DMS153 (cell line): ENCODE measurements at places on chromosomes 4 and X.

- DNase-seq, result no peak
These were observed 34.6 kb upstream of the SORBS2 start for GRCh38 chr4:185846505-185847150.

- DNase-seq, result no peak
These were observed 54.2 kb downstream of the EDNRA start for GRCh38 chr4:147535124-147535523.

- no peak for DNase-seq
These were observed 24.3 kb upstream of the IL2 start for GRCh38 chr4:122480655-122481487.

DNA sequence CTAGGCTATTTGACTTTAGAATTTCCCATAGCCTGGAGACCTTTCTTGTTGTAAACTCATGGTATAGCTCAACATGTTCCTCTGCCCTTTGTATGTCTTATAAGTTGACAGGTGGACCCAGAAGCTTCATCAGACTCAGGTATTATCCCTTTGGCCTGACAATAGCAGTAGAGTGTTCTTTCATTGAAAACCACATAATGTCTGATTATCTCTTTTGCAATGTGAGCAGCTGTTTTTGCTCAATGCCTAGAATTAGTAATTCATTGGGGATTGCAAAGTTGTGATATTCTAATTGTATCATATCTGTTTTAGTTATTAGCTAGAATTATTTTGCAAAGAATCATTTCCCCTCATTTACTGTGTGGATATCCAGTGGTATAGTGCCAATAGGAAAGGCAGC lies 27.5 kb downstream of the TBC1D19 start:
- no peak for DNase-seq

GRCh38 chr4:38688676-38689355 lies 24.8 kb downstream of the KLF3 start:
- DNase-seq, result no peak

DNA sequence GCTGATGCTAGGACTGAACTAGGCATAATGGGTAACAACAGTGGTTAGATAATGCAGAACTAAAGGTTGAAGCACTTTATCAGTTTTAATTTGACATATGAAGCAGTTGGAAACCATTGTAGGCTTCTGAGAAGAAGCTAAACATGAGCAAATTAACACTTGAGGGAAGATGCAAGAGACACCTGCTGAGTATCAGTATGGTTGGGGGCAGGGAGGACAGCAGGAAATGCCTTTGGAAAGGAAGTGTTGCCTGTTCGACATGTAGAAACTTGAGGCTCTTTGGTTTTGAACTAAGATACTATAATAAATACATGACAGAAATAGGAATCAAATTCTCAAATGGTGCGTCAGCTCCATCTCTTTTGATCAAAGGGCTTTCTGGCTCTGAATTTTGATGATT lies 115.6 kb downstream of the FHIP1A start:
- DNase-seq, result no peak

DNA sequence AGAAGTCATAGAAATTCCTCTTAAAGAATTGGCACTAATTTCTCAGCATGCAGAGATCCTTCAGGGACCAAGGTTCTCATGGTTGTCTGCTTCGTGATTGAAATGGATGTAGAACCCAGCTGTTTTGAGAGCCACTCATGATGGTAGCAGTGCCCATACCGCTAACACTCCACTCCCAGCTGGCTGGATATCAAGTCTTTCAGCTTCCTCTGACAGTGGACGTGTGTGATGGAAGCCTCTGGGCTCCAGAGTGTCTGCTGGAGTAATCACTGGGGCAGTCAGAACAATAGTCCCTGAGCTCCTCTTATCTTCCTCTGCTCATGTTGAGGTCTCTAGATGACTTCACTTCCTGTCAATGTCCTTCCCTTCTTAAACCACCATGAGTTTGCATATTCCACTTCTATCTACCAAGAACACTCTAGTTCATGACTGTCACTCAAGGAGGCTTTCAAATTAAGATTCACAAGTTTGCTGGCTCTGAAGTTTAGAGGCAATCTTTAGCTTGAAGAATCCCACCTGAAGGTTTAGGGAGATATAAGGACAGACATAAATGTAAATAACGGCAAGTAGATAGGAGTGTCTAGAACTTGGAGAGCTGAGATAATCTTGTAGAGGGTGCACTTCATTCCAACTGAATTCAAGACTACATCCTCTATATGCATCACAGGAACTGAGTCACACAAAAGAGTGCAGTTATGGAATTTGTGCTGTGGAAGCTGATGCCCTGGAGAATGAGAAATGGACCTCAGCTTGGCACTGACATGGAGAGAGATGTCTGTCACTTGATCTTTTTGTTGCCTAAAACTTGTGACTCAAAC lies 64.5 kb upstream of the WDR1 start:
- no peak for DNase-seq

GRCh38 chr4:5869966-5870619 lies 22.8 kb downstream of the CRMP1 start:
- no peak for DNase-seq

GRCh38 chr4:26912810-26913209 lies 52.2 kb downstream of the STIM2 start:
- no peak for DNase-seq

DNA sequence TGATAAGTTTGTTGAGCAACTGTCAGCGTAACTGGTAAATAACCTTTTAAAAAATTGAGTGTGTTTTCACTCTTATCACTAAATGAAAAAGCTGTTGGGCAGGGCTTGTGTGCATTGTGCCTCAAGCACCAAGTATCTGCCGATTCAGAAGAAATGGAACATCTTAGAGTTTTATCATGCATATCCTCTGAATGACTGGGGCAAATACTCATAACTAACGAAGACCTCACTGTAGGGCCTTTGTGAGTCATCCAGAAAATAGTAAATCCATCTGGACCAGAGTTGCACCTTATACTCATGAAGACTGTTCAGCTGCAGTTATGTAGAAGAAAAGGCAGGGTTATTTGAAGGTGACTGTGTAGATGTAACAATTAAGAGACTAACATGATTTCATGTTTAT lies 222.1 kb downstream of the CAMK2D start:
- DNase-seq, result no peak

GRCh38 chr4:33086331-33086925 lies 2366.3 kb downstream of the PCDH7 start:
- DNase-seq, result no peak

DNA sequence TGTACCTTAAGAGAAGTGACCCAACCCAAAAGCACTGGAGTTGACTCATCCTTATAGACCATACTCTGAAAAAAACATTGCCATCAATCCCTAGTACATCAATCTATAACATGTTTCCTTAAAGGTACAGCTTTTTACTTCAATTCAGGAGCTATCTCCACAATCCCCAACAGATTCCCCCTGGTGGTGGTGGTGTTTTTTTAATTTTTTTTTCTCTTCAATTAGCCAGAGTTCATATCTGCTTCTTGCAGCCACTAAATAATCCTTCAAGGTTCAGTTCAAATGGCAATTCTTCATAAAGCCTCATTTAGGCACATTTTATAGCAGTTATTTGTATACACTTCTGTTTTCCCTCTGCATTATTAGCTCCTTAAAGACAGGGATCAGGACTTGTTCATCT lies 60.7 kb upstream of the KDR start:
- DNase-seq, result no peak

GRCh38 chr4:44256414-44256813 lies 192.2 kb downstream of the KCTD8 start:
- no peak for DNase-seq

DNA sequence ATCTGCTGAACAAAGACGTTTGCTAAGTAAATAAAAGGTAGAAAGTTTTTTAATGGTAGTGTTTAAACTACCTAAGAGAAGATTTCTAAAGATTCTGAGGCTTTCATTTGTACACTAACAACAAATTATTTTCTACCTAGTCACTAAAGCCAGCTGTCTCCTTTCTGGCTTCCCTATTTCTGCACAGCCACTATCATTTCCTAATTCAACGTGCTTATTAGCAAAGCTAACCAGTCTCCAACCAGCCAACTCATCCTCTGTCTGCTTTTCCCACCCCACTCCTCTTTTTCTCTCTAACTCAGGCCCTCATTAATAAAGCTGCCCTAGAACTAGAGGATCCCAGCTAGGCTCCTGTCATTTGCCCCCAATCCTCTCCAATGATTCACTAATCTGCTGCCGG lies 118.2 kb downstream of the ZNF827 start:
- no peak for DNase-seq

- DNase-seq, result no peak
These were observed 113.6 kb downstream of the FAM53A start for GRCh38 chr4:1570291-1571164.

DNA sequence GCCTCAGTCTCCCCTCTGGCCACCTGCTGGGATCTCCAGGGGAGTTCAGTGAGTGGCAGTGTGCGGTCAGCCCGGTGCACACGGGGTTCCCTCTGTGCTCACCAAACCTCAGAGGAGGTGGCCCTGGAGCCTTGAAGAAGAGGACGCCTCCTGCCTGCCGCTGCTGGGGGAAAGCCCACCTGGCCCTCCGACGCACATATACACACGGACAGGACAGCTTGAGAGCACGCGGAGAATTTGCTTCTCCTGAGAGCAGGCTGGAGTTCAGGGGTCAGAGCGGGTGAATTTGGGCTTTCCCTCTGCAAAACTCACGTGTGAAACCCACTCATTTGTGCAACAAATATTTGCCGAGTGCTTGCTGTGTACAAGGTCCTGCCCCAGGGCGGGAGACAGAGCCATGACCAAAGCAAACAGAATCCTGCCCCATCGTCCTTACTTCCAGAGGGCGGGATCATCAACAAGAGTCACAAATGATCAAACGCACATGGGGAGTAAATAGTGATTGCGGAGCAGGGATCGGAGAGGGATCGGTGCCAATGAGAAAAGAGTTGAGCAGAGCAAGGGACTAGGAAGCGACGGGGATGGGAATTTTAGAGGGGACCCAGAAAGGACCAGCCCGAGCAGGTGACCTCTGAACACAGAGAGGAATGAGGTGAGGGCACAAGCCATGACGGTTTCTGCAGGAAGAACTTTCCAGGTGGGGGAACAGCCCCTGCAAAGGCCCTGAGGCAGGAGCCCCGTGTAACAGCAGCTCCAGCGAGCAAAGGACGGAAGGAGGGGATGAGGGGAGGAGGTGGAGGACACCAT lies 17.6 kb downstream of the BLOC1S4 start:
- DNase-seq, result no peak

- DNase-seq, result no peak
These were observed 3.4 kb upstream of the IGBP1 start for GRCh38 chrX:70129816-70130215.

GRCh38 chrX:22060415-22061280 lies 28.5 kb downstream of the PHEX start:
- no peak for DNase-seq

GRCh38 chrX:124030520-124030919 lies 69.0 kb downstream of the STAG2 start:
- no peak for DNase-seq

GRCh38 chr4:184464759-184465454 lies 9.4 kb downstream of the IRF2 start:
- no peak for DNase-seq

GRCh38 chr4:40223343-40223742 lies 26.5 kb downstream of the RHOH start:
- no peak for DNase-seq

DNA sequence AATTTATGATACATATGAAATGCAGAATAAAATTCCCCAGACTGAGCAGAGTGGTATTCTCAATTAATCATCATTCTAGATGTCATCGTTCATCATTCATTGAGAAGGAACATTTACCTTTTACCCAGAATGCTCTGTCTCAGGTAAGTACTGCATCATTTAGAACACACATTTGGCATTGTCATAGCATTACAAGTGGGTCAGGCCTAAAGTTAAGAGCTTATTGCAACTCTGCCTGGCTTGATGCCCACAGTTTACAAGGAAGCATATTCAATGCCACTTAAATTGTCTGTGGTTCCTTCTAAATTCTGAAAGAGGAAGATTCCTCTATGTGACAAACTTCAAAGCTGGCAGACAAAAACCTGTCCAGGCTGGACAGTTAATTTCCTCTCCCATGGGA lies 87.3 kb downstream of the CAMK2D start:
- peak; percentile 20 for DNase-seq

GRCh38 chrX:33741807-33742206 lies 390.3 kb downstream of the FAM47A start:
- DNase-seq, result no peak
